Heart left ventricle (tissue), 16 donors: ENCODE measurements at places on chromosomes 16 and 17. TPM values are rescaled to one million over a fixed set of nuclear protein-coding genes. Genes with fewer than 3 reads are reported as not detected.

The AATK gene
- total RNA-seq: 10.6 TPM

The HDAC5 gene
- total RNA-seq: 70.1 TPM

The CES1 gene
- total RNA-seq: 24.1 TPM

The HSD17B2 gene
- not detected for total RNA-seq

The SRL gene
- 598 TPM for total RNA-seq

The ZSCAN10 gene
- not detected for total RNA-seq

The KCNG4 gene
- total RNA-seq: not detected

DNA sequence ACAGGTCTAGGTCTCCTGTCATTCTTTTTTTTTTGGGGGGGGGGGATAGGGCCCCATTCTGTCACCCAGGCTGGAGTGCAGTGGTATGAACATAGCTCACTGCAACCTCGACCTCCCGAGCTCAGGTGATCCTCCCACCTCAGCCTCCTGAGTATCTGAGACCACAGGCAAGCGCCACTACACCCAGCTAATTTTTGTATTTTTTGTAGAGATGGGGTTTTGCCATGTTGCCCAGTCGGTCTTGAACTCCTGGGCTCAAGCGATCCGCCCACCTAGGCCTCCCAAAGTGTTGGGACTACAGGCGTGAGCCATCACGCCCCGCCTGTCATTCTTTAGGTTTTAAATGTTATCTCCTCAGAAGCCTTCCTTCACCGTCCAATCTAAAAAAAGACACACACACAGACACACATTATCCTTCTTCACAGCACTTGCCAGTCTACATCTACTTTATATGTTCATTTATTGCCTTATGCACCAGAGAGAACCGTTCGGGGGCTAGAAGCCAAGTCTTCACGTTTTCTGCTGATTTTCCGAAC, 694 bp downstream of the MRPL27 start:
- no peak for DNase-seq

GRCh38 chr17:77212081-77212832, 71.5 kb downstream of the SEC14L1 start:
- no peak for DNase-seq

DNA sequence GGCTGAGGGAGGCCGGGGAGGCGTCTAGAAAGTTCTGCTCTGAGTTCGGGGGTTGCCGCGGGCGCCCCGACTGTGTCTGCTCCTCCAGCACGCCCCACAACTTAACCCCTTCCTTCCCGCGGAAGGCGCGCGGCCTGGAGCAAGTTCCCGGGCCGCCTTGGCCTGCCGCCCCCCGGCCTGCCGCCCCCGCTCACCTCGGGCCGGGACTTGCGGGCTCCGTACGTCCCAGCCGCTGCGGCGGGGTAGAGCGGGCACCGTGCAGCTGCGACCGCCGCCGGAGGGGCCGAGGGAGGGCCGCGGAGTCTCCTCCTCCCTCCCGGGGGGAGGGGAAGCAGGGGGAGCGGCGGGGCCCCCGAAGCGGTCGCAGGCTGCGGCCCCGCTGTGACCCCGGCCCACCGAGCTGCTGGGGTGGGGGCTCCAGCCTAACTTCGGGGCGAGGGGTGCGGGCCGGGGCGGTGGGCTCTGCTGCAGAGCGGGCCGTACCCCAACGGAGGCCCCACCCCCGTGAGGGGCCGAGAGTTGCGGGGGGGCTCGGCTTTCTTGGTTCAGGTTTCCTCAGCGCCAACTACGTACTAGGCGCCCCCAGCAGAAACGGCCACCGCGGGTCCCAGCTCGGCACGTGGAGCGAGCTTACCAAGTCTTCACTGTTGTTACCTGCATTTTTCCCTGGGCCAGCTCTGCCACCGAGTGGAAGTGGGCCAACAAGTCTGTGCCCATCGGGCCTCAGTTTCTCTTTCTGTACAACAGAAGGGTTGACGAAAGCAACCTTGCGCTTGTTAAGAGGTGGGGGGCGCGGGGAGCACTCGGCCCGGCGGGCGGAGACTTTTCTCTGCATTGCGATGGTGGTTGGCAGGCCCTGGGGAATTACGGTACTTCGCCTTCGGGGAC, at the start of gene CCDC102A:
Gene CCDC102A, minus strand, starts transcription at position 266 of the 888 bp plus-strand sequence. CDS start 7,394 bp downstream, outside the sequence.
- no peak for DNase-seq

GRCh38 chr17:8222380-8222629, 11.9 kb upstream of the AURKB start:
- no peak for DNase-seq

- DNase-seq: no peak
These were observed 395 bp downstream of the STXBP4 start for GRCh38 chr17:54968988-54969332.

DNA sequence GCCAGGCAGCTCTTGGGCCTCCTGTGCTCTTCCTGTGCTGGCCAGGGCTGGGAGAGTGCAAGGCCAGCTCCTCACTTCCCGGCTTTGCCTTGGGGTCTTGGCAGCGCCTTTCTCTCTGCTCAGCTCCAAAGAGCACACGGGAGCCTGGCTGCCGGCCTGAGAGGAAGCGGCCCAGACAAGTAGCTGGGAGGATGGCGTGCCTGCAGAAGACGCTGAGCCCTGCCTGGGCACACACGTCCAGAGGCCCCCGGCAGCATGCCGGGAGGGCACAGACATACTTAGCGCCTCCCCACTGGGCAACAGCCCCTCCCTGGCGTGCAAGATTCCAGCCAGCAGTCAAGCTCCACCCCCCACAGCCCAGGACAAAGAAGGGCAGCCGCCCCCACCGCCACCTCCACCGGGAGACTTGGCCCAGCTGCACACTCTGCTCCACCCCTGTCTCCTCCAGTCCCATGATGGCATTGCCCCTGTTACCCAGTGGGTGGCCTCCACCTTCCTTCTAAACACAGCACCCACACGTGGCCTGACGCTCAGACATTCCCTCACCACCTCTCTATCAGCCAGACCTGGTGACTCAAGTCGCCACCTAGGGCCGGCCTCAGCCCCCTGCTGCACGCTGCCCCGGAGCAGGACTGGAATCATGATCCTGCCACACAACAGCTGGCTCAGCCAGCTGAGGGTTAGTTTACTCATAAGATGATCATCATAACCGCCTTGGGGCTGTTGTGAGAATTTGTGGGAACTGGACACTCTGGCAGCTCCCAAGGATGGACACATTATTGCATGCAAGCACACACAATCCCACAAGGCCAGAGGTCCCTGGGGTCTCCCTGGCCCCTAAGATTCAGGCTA, 12.4 kb downstream of the SGCA start:
- DNase-seq: peak; percentile 87

DNA sequence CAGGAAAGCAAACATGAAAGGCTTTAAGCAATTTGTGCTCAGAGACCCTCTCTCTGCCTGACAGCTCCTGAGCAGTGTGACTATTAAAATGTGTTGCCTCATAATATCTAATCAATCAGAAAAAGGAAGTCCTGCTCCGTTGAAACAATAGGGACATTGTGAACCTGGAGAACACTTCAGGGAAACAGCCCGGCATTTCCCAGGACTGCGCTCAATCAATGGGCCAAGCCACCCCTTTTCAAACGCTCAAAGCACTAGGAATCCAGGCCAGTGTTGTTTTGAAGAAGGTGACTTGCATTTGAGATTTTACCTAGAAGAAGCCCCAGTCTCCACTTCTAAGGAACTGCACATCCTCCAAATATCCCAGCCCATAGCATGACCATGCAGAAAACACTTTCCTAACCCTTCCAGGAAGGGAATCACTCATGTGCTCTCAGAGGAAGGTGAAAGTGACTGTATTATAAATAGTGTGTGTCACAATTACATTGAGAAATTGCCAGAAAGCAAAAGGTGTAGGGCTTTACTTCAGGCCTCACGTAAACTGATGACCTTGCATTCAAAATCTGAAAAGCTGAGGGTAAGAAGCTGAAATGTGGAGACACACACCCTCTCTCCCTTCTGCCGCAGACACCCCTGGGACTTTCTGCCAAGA, 19.4 kb downstream of the CDRT4 start:
- DNase-seq: no peak

DNA sequence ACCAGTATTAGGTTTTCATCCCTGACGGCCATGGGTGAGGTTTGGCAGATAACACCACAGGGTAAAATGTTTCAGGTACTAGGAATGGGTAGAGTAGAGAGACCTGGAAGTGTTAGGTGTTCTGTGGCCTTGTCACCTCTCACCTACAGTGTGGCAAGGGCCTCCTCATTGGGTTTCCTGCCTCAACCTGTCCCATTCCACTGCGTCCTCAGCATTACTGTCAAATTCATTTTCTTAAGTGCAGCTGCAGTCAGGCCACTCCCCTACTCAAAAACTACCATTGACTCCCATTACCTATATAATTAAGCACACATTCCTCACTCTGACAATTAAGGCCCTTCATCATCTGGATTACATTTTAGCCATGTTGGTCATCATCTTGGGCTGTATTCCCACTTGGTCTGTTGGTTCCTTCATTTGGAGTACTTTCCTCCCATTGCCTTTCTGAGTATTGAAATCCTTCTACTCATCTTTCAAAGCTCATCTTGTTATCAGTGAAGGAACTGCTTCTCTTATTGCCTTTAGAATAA, 64.5 kb downstream of the NUP88 start:
- no peak for DNase-seq

- peak; percentile 31 for DNase-seq
These were observed 103.0 kb downstream of the RAB11FIP4 start for GRCh38 chr17:31494259-31495021.

- no peak for DNase-seq
These were observed 15.7 kb downstream of the PDP2 start for GRCh38 chr16:66895999-66896398.

DNA sequence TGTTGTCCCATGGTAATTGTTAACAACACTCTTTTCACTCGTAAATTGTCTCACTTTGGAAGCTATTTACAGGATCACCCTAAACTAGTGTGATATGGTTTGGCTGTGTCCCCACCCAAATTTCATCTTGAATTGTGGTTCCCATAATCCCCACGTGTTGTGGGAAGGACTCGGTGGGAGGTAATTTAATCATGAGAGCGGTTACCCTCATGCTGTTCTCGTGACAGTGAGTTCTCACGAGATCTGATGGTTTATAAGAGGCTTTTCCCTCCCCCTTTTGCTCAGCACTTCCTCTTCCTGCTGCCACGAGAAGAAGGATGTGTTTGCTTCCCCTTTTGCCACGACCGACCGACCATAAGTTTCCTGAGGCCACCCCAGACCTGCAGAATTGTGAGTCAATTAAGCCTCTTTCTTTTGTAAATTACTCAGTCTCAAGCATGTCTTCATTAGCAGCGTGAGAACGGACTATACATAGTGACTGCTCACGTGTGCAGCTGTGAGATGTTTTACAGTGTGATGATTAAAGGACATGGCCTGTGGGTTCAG, 34.4 kb downstream of the DNAH3 start:
- DNase-seq: no peak

GRCh38 chr17:6046931-6047330, 23.2 kb upstream of the WSCD1 start:
- no peak for DNase-seq

DNA sequence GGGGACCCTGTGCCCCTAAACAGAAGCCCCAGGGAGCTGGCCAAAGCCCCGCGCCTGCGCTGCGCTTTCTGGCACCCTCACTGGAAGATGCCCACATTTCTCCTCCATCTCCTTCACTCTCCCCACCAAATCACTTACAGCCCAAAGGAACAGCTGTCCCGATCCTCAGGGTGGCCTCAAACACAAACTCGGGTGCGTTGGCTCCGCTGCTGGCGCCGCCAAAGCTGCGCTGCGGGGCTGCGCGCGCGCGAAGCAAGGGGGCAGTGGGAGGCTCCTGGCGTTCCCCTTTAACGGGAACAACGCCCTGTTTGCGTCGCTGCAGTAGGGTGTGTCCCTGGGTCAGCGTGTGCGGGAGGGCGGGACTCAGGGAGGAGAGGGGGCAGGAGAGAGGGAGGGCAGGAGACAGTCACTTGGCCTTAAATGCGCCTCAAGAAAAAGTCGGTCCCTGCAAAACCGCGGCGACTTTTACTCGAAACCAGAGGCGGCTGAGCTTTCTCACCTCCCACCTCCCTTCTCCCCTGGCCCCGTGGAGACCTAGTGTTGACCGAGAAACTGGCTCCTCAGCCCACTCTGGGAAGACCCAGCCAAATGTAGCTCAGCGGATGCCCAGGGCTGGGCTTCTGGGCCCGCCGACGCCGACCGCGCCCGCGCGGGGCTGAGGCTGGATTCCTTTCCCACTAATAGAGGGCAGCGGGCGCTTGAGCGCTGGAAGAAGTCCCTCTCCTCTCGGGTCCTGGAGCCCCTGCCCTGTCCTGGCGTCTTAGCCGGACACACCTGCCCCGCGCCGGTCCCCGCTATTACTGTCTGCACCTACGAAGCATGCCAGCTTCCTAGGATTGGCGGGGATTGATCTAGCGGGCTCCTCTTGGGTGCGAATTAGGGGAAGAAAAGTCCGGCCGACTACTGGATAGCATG, 2.6 kb downstream of the PMP22 start:
- peak; percentile 95 for DNase-seq

DNA sequence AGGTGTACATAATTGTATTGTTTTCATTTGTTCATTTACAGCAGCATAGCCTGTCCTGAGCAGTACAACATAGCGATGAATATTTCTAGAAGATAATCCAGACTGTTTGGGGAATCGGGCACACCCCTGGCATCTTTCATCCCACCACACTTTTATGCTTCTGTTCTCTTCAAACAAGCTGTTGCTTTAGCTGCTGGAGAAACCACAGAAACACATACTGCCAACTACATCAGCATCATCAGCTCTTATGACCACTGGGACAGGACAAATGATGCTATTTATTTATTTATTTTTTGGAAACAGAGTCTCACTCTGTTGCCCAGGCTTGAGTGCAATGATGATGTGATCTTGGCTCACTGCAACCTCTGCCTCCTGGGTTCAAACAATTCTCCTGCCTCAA, 22.6 kb upstream of the HAPSTR1 start:
- DNase-seq: no peak

DNA sequence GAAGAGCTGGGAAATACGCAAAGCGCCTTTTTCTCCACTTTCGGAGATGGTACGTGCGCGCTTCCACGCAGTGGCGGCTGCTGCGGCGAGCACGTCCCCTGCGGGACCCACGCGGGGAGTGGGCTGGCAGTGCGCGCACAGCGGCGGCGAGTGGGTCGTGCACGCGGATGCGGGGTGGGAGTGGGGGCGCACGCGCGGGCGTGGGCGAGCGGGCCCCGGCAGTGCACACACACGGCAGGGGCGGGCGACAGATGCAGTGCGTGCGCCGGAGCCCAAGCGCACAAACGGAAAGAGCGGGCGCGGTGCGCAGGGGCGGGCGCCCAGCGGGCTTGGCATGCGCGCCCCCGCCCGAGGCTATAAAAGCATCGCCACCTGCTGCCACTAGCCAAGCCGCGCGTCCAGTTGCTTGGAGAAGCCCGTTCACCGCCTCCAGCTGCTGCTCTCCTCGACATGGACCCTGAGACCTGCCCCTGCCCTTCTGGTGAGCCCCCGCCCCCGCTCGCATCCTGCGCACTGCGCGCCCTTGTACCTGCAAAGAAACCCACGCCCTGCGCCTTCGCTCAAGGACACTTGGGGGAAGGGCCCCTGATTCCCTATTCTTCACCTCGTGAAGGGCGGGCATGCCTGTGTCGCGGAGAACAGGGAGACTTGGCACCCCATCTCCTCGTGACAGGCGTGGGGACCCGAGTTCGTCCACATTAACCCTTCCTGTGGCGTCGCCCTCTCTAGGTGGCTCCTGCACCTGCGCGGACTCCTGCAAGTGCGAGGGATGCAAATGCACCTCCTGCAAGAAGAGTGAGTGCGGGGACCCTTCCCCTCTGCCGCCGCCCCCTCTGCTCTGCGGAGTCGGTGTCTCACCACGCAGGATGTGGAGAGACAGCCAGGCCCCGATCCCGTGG, at the start of gene MT3:
Gene MT3, plus strand, starts transcription at position 388 of the 899 bp plus-strand sequence. Its CDS starts 63 bp downstream, at position 451.
- DNase-seq: no peak
